Right forelimb (tissue), 1 donor: ENCODE measurements at places on chromosomes 4 and X.

- DNase-seq: peak; percentile 84
Observed at GRCh38 chr4:138919094-138919936, 96.3 kb upstream of the NOCT start.

DNA sequence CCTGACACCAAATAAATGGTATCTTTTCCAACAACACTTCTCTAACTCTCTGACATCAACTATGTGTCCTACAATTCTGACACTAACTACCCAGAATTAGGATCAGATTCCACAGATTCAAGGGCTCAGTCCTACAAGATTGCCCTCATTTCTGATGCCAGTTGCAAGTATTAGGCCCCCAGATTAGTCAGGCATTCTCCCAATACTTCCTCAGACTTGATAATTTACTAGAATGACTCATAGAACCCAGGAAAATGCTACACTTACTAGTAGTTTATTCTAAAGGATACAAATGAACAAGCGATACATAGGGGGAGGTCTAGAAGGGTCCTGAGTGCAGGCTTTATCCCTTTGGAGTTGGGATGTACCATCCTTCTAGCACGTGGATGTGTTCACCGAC, 8.5 kb downstream of the TIGD2 start:
- DNase-seq: no peak

- no peak for DNase-seq
Observed at GRCh38 chrX:4240541-4241194, 527.2 kb upstream of the PRKX start.

DNA sequence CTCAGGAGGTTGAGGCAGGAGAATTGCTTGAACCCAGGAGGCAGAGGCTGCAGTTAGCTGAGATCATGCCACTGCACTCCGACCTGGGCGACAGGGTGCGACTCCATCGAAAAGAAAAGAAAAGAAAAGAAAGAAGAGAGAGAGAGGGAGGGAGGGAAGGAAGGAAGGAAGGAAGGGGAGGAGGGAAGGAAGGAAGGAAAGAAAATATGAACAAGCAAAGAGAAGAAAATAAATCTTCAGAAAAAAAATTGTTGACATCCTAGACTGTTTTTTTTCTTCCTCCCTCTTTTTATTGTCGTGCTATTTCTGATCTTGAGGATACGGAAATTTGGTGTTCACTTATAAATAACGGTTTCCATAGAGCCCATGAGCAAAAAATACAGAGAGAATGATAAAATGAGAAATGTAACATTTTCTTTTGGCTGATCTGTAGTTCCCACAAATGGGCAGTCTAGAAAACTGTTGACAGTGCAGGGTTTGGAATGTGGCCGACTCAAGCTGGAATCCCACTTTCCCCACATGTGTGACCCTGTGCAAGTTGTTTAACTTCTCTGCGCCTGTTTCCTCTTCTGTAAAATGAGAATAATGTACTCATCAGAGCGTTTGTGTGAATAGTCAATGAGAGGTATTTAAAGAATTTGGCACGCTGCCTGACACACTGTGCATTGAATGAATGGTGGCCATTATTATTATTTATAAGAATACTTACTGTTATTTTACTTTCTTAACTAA, 19.4 kb downstream of the SORBS2 start:
- DNase-seq: no peak

DNA sequence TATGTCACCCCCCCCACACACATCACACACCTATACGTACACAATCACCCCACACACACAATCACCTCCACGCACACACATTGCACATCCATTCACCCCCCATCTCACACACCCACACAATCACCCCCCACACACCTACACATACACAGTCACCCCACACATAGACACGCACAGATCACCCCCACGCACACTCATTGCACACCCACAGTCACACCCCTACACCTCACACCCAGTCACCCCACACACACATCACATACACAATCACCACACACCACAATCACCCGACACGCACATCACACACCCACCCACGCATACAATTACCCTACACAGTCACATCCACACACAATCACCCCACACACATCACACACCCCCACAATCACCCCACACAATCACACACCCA, 15.9 kb upstream of the TADA2B start:
- DNase-seq: no peak

- DNase-seq: no peak
Observed at GRCh38 chr4:32003548-32003947, 1283.4 kb downstream of the PCDH7 start.

DNA sequence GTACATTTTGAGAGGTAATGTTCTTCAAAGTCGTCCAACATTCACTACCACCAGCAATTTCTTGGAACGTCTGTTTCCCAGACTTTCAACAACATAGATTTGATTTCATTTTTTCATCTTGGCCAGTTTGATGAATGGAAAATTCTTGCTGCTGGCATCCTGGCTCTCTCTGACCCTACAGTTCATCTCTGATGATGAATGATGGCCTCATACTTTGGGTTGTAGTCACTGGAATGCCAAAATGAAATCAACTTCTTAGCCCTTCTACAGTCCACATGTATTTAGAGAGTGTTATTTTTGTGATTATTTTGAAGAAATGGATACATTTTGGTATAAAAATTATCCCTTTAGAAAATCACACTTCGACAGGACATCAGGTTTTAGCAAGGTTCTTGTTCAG, 8.8 kb downstream of the CHST7 start:
- no peak for DNase-seq

DNA sequence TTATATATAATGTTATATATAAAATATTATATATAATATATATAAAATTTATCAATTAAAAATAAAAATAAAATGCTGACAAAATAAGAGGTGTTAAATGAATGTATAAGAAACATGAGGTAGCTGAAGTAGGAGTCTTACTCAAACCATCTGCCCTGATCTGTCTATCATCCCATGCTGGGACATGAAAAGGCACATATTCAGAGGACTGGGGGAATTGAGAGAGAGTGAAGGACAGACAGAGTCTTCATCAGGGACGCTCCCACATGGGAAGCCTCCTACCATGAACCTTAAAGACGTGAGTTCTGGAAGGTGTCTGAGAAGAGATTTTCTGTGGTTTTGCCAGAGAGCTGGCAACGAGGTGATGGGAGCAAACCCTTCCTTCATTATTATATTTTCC, 4.1 kb upstream of the ARSF start:
- DNase-seq: no peak

- DNase-seq: no peak
Observed at GRCh38 chrX:126064901-126065541, 101.1 kb downstream of the DCAF12L2 start.

DNA sequence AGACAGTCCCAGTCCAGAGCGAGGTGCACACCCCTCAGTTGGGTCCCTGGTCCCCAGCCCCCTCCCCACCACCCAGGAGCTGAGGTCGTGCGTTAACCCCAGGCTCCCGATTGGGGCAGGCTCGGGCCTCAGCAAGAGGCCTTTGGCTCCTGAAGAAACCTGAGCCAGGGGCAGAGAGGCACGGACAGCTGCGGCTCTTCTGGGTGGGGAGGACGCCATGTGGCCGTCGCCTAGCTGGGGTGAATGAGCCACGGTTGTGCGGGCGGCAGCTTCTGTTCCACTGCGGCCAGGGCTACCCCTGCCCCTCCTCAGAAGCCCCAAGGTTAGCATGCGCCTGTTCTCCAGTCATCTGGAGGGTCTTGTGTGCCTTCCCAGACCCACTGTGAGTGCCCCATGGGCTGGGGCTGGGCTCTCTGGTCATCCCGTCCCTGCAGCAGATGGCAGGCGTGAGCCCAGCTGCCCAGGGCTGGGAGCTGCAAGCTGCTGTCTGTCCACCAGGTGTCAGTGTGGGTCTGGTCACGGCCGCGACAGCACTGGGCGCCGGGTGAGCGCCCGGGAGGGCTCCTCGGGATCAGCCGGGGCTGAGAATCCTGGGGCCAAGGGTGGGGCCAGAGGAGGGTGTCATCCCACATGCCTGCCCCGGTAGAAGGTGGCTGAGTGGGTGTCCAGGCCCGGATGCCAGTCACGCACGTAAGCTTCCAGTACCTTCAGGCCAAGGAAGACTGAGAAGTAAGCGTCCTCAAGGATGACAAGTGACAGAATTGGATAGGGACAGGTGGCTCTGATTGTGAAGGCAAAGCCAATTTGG, 21.9 kb downstream of the ATP2B3 start:
- DNase-seq: peak; percentile 74

DNA sequence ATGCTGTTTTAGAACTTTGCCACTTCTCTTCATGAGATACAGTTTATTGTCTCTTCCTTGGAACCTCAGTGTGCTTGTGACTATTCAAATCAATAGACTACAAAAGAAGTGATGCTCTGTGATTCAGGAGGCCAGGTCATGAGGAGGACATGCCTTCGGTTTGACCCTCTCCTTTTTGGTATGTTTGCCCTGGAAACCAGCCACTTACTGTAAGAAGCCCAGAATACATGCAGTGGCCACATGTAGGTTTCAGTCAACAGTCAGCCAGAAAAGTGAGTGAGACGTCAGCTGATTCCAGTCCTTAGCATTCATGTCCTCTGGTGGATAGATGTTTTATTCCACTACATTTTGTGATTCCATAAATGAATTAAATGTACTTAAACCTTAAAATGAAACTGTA, 328.7 kb downstream of the PCDH18 start:
- peak; percentile 40 for DNase-seq

GRCh38 chr4:183633476-183634400, 25.2 kb downstream of the RWDD4 start:
- no peak for DNase-seq

- no peak for DNase-seq
Observed at GRCh38 chr4:171875291-171875690, 62.1 kb downstream of the GALNTL6 start.

- DNase-seq: no peak
Observed at GRCh38 chr4:74665346-74665745, 129.0 kb downstream of the BTC start.

DNA sequence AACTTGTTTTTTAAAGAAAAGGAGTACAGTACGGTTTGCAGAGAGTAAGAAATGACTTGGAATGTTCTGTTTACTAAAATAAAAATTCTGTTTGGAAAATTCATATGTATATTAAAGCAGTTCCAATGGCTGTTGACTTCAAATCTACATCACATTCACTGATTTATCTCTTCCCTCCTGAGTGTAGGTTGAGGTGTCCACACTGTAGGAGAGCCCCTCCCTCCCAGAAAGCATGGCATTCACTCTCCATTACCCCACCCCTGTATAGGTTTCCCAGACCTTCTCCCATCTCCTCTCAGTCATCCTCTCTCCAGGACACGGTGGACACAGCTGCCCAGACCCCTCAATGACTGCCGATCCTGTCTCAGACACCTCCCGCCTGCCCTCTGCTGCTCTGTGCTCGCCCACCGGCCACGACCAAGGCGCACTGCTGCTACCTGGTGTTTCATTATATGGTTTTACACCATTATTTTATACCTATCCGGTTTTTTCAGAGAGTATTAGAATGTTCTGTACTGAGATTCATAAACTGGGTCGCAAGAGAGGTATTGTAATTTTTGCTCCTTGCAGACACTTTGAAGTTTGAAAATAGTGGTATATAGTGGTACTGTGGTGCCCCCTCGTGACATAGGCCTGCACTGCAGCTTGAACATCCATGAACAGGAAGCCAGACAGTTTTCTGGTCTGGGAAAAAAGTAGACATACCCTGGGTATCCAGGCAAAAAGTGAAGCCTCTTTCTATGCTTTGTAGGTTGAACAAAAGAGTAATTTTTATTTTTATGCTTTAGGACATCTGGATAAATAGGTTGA, 38.8 kb upstream of the BEX4 start:
- DNase-seq: peak; percentile 54

- no peak for DNase-seq
Observed at GRCh38 chr4:93764639-93765246, 63.8 kb upstream of the ATOH1 start.

DNA sequence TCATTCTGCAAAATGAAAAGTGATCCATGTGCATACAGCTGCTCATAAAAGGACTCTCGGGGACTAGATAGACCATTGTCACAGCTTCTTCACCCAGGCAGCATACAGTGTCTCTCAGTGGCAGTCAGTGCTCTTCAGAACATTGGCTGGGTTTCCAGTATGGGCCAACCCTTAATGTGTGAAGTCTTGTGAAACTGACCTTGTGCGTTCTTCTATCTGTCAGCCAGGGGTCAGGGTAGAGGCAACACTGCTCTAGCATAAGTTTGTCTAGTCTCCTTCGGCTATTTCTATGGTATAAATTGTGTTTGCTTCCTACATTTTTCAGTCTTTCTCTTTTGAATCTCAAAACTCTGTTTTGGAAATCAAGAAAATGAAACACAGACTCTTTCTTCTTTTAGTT, 37.0 kb upstream of the SMIM31 start:
- no peak for DNase-seq

DNA sequence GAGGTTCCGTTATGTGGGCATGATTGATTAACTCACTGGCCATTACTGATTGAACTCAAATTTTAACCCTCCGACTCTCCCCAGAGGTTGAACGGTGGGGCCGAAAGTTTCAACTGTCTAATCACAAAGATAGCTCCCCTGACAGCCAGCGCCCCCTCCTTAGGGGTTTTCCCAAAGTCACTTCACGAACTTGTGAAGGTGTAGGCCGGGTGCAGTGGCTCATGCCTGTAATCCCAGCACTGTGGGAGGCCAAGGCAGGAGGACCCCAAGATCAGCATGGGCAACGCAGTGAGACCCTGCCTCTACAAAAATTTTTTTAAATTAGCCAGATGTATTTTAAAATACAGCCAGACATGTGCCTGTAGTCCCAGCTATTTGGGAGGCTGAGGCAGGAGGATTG, 39.8 kb upstream of the RBM47 start:
- DNase-seq: no peak

- DNase-seq: no peak
Observed at GRCh38 chrX:26574234-26574633, 358.3 kb downstream of the MAGEB5 start.

DNA sequence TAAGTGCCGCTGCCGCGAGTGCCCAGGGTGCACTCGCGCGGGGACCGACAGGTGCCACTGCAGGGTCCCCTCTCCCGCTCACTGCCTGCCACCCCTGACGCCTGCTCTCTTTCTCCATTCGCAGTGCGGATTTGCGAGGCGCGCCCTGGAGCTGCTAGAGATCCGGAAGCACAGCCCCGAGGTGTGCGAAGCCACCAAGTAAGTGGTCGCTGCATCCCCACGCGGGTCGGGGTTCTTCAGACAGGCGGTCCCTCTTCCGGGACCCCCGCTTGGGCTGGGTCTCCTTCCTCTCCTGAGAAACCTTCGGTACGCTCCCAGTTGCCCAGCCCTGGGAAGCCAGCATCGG, 547 bp downstream of the GUCY1A1 start:
- peak; percentile 69 for DNase-seq

GRCh38 chr4:242121-242848, 63.0 kb downstream of the ZNF732 start:
- no peak for DNase-seq

GRCh38 chrX:152024710-152025109, 50.2 kb upstream of the GABRE start:
- no peak for DNase-seq

DNA sequence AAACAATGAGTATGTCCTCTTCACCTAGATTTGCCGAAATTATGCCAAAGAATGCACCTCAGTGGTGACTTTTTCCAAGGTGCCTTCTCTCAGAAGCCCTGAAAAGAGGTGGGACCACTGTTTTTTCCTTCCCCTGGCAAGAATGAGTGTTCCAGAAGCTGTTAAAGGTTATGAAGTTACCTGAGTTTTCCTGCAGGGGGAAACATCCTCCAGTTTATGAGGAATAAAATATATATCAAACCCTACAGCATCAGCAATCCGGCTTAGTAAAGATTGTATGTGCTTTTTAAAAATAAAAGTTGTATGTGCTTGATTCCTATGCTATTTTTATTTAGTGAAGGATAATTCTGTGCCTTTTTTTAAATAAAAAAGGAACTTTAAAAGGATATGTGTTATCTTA, 73.3 kb downstream of the RBM46 start:
- DNase-seq: no peak
